ENCODE measurements at places on chromosomes 6 and 20.

- DNase-seq, result no peak
Observed at GRCh38 chr6:36999061-36999750, 6.2 kb upstream of the FGD2 start.

GRCh38 chr6:157879873-157880254 is 56.8 kb downstream of the SNX9 start:
- no peak for DNase-seq

DNA sequence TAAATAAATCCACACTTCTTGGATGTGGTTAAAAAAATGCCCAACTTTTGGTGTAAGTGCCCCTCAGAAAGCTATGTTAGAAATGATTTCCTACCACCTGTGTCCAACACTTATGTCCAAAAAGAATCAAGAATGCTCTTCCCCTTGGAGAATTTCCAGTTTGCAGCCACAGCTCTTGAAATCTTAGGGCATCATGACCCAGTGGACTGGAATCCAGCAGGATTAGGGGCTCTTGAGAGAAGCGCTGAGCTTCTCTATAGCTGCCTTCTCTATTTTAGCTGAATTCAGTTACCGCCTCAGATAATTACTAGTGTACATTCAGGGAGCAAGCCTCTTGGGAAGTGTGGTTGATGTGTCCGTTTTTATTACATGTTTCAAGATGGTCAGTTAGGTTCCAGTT is 2.5 kb downstream of the PHACTR1 start:
- DNase-seq, result no peak

DNA sequence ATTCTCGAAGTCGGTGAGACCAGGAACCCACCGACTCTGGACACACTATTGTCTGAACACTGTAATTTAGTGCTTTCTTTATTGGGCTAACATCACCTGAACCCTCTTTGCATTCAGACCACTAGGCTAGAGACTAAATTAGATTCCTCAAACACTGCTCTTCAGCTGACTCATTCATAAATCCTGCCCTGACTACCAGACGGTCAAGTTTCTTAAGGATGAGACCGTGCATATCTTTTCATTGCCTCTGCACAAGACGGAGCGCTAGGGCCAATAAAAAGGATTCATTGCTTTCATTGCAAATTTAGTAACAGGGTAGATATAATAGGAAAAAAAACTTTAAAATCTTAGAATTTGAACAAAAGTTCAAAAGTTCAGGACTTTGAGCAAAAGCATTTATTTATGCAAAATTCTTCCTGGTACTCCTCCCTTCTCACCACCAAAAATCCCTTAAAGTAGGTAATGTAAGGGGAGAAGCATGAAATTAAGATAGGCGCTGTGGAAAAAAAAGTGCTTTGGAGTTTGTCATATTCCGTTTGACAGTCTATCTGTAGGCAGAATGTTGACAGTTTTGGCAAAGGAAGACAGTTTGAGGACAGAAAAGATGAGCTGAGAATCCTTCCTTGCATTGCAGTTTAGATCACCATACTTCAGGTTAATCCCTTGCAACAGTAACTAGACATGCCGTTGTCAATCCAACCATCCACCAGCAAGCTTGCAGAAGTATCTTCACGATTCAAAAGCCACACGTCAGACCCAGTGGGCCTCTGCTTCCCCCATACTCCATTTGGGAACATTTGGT is 328.6 kb upstream of the JARID2 start:
- no peak for DNase-seq

- DNase-seq, result no peak
Observed at GRCh38 chr20:63774306-63774705, 34.7 kb downstream of the SLC2A4RG start.

GRCh38 chr6:87094576-87094975 is 330 bp downstream of the CGA start:
- DNase-seq, result no peak

GRCh38 chr6:67916399-67916798 is 718.7 kb upstream of the ADGRB3 start:
- DNase-seq, result no peak

DNA sequence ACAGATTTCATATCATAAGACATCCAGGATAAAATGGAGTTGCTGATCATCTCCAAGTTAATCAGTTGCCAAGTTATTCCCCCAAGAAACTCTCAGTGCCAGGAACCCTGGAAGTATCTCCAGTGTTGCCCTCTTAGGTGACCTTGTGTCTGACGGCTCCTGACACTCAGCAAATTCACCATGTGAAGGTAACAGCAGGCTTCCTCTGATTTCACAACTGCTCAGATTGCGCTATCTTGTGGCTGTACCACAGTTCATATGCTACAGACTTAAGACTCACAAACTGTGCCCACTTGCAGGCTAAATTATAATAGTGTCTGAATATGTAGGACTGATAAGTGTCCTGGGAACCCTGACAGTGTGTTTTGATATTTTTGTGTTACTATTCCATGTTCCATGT is 186.6 kb upstream of the OPRM1 start:
- DNase-seq, result no peak

- no peak for DNase-seq
Observed at GRCh38 chr6:162179196-162179951, 548.2 kb downstream of the PRKN start.

DNA sequence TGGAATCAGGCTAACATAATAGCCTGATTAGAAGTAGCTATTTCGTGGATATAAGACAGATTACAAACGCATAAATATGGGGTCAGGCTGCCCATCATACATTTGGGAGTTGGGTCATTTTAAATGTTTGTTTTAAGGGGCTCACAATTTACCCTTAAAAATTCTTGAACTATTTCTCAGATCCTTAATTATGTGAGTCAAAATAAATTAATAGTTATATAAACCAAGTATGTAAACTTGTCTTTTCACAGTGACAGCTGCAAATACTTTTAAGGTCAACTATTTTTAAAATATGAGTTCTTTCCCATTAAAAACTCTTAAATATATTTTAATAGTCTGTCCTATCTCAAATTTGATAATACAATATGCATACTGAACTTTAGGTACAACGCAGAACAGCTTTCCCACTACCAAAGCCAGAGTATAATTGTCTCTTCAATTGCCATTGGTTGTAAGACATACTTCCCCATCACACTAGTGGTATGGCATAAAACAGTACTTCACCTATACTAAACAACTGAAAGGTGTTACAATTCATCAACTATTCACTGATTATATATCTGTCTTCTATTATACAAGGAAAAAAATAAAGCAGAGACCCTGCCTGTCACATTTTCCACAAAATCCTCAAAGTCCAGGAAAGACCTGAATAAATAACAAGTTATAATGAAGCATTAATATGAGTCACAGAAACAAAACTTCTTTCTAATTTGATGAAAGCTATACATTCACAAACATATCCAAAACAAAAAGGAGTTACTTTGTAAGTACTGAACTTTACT is 80.8 kb upstream of the COL21A1 start:
- DNase-seq, result no peak

Measured in Panc1 (cell line).